Breast epithelium (tissue), 4 donors: ENCODE measurements at places on chromosomes 3 and 15.

GRCh38 chr15:41941644-41942415 is 30.5 kb downstream of the EHD4 start:
- H3K27me3 ChIP-seq: no peaks in the 10 kb centered on the region
- H3K36me3 ChIP-seq: no peaks in the 10 kb centered on the region
- no peaks in the 10 kb centered on the region for H3K4me1 ChIP-seq
- H3K4me3 ChIP-seq: no peak overlapping the region

GRCh38 chr3:107268469-107268868 is 108.8 kb upstream of the CCDC54 start:
- no peak for DNase-seq
- no peaks in the 10 kb centered on the region for H3K36me3 ChIP-seq
- H3K27ac ChIP-seq: no peak overlapping the region

- no peak overlapping the region for H3K27ac ChIP-seq
- no peak overlapping the region for H3K4me3 ChIP-seq
- H3K36me3 ChIP-seq: no peaks in the 10 kb centered on the region
- peaks cover 17% of the 10 kb centered on the region for H3K4me1 ChIP-seq
- no peaks in the 10 kb centered on the region for H3K27me3 ChIP-seq
- DNase-seq: no peak
Observed at GRCh38 chr15:60411774-60412425, 14.1 kb upstream of the ANXA2 start.

- H3K27ac ChIP-seq: peak overlapping the region; percentile 39
- no peaks in the 10 kb centered on the region for H3K36me3 ChIP-seq
- H3K4me3 ChIP-seq: no peak overlapping the region
- H3K27me3 ChIP-seq: no peaks in the 10 kb centered on the region
Observed at GRCh38 chr15:65787260-65787659, 4.8 kb downstream of the DENND4A start.

DNA sequence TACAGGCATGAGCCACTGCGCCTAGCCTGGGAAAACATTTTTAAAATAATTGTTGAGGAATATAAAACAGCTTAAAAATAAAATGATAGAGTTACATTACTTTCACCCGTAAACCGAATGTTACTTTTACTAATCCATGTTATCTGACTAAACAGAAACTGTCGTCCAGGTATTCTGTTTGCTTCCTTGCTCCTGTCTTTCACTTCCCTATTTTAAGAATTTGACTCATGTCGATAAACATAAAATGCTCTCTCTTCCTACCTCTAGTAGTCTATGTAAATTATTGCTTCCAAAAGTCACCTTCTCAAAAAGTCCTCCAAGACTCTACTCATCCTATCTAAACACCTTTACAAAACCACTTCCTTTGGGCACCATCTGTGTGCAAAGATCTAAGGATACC is 216.4 kb downstream of the RBMS3 start:
- no peaks in the 10 kb centered on the region for H3K27me3 ChIP-seq
- H3K27ac ChIP-seq: no peak overlapping the region
- H3K4me1 ChIP-seq: no peaks in the 10 kb centered on the region
- no peaks in the 10 kb centered on the region for H3K36me3 ChIP-seq
- H3K4me3 ChIP-seq: no peak overlapping the region

- H3K4me3 ChIP-seq: no peak overlapping the region
- H3K4me1 ChIP-seq: no peaks in the 10 kb centered on the region
- no peak for DNase-seq
- H3K27me3 ChIP-seq: no peaks in the 10 kb centered on the region
- H3K36me3 ChIP-seq: no peaks in the 10 kb centered on the region
Observed at GRCh38 chr15:39543651-39544050, 37.2 kb upstream of the THBS1 start.

DNA sequence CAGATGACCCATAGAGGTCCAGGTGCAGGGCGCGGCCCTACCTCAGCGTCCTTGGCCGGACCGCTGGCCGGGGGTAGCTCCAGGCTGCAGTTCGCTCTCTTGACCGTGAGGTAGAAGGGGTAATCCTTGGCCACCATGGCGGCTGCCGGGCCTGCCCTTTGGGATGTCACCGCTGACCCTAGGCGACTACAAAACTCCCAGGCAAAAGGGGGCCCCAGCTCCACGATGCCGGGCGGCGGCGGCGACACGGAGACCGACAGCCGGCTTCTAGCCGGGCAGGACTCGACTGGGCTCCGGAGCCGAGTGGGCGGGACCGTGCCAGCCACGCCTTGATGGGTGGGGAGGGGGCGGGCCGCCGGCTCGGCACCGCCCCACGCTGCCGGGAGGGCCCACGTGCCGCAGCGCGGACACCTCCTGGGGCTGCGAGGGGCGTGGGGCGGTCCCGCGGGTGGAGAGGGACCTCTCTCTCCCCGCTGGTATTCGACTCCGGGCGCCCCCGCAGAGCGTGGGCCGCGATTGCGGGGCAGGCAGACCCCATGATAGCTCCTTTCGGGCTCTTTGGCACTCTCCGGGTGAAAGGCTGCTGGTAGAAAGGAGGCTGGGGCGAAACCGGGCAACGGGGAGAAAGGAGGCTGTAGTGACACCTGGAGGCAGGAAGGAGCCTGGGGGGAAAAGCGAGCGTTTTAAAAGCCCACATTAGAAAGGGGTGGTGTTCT is at the start of gene ARHGEF3:
Gene ARHGEF3 (minus strand): TSS at position 288 of the 716 bp plus-strand sequence. CDS start 151 bp downstream, at position 137.
- peak; percentile 75 for DNase-seq
- H3K4me1 ChIP-seq: peaks cover 5% of the 10 kb centered on the region
- peak within 1 kb of the TSS; percentile 66 for H3K4me3 ChIP-seq
- H3K27me3 ChIP-seq: no peaks in the 10 kb centered on the region

DNA sequence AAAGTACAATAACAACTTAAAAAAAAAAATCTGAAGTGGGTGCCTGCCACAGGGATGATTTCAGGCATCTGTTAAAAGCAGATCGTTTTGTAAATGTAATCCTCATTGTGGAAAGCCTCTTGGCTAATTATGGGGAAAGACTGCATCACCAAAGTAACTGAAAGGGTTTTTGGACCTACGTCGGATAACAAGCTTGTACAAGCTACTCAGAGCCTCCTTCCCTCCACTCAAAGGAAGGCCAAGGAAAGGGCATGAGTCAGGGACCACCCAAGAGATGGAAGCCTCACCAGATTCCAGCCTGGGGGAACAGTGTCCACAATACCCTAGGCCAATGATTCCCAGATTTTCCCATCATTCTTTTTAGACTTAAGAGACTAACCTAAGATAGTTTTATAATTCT is 84.3 kb downstream of the ATP1B3 start:
- H3K4me3 ChIP-seq: no peak overlapping the region
- no peaks in the 10 kb centered on the region for H3K4me1 ChIP-seq
- no peaks in the 10 kb centered on the region for H3K27me3 ChIP-seq
- peak overlapping the region; percentile 33 for H3K27ac ChIP-seq
- no peak for DNase-seq
- H3K36me3 ChIP-seq: no peaks in the 10 kb centered on the region

GRCh38 chr3:27114684-27115083 is 254.5 kb downstream of the NEK10 start:
- no peak overlapping the region for H3K27ac ChIP-seq
- H3K27me3 ChIP-seq: no peaks in the 10 kb centered on the region
- no peaks in the 10 kb centered on the region for H3K36me3 ChIP-seq
- H3K4me3 ChIP-seq: no peak overlapping the region
- DNase-seq: no peak

DNA sequence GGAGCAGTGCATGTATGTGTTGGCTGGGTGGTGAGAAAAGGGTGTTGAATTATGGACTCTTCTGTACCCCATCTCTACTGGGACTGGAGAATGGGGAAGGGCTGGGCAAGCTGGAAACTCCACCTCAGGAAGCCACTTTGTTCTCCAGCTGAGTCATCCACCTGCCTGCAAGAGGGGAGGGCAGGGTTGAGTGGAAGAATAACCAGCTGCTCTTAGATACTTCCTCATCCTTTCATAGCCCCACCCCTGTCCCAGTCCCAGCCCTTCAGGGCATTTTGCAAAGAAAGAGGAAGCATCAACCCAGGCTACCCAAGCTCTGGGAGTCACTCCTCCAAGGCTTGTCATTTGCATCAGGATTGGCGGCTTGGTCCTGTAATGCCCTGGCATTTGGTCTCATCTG is 33.1 kb downstream of the RAB11A start:
- no peaks in the 10 kb centered on the region for H3K36me3 ChIP-seq
- no peak overlapping the region for H3K4me3 ChIP-seq
- H3K27me3 ChIP-seq: no peaks in the 10 kb centered on the region
- DNase-seq: no peak

- H3K36me3 ChIP-seq: no peaks in the 10 kb centered on the region
- DNase-seq: no peak
- H3K27ac ChIP-seq: no peak overlapping the region
- H3K4me1 ChIP-seq: no peaks in the 10 kb centered on the region
- H3K27me3 ChIP-seq: no peaks in the 10 kb centered on the region
- no peak overlapping the region for H3K4me3 ChIP-seq
Observed at GRCh38 chr3:7333125-7333524, 472.2 kb downstream of the GRM7 start.

GRCh38 chr15:66452971-66453580 is 44.5 kb downstream of the SNAPC5 start:
- H3K36me3 ChIP-seq: no peaks in the 10 kb centered on the region
- no peak overlapping the region for H3K4me3 ChIP-seq
- H3K27ac ChIP-seq: no peak overlapping the region
- no peaks in the 10 kb centered on the region for H3K27me3 ChIP-seq
- DNase-seq: no peak

GRCh38 chr3:14797731-14798130 is 21.0 kb upstream of the FGD5 start:
- H3K27ac ChIP-seq: no peak overlapping the region
- no peaks in the 10 kb centered on the region for H3K27me3 ChIP-seq
- no peaks in the 10 kb centered on the region for H3K4me1 ChIP-seq
- H3K36me3 ChIP-seq: no peaks in the 10 kb centered on the region

- no peaks in the 10 kb centered on the region for H3K36me3 ChIP-seq
- H3K27me3 ChIP-seq: peaks cover 34% of the 10 kb centered on the region
- no peak for DNase-seq
- H3K4me3 ChIP-seq: no peak overlapping the region
Observed at GRCh38 chr15:88708655-88709054, 69.8 kb downstream of the ISG20 start.

DNA sequence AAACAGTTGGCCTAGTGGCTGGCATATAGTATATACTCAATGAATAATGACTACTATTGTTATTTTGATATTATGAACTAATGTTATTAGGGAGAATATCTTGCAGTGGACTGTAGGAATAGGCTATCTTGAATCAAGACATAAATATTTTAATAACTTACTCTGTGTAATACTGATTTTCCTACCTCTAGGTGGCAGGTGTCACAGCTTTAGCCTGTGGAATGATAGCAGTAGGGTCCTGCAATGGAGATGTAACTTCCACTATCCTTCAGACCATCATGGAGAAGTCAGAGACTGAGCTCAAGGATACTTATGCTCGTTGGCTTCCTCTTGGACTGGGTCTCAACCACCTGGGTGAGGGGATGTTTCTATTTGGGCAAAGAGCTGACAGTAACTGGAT is 6.5 kb downstream of the PSMD2 start:
- no peak for DNase-seq
- H3K36me3 ChIP-seq: no peaks in the 10 kb centered on the region
- H3K27ac ChIP-seq: no peak overlapping the region

- H3K27me3 ChIP-seq: no peaks in the 10 kb centered on the region
- no peaks in the 10 kb centered on the region for H3K36me3 ChIP-seq
- H3K4me3 ChIP-seq: no peak overlapping the region
Observed at GRCh38 chr3:100427699-100428098, 26.4 kb downstream of the LNP1 start.

GRCh38 chr3:178480795-178481194 is 55.4 kb upstream of the KCNMB2 start:
- H3K4me3 ChIP-seq: no peak overlapping the region
- no peak overlapping the region for H3K27ac ChIP-seq
- DNase-seq: no peak
- H3K4me1 ChIP-seq: no peaks in the 10 kb centered on the region
- H3K36me3 ChIP-seq: no peaks in the 10 kb centered on the region

- no peak overlapping the region for H3K4me3 ChIP-seq
- H3K36me3 ChIP-seq: no peaks in the 10 kb centered on the region
- H3K27ac ChIP-seq: no peak overlapping the region
- no peaks in the 10 kb centered on the region for H3K4me1 ChIP-seq
- no peak for DNase-seq
Observed at GRCh38 chr15:69126054-69126469, 34.4 kb upstream of the GLCE start.

GRCh38 chr3:58329150-58329921 is 3.4 kb upstream of the PXK start:
- H3K4me1 ChIP-seq: peaks cover 5% of the 10 kb centered on the region
- H3K4me3 ChIP-seq: no peak overlapping the region
- H3K27ac ChIP-seq: no peak overlapping the region
- DNase-seq: no peak

DNA sequence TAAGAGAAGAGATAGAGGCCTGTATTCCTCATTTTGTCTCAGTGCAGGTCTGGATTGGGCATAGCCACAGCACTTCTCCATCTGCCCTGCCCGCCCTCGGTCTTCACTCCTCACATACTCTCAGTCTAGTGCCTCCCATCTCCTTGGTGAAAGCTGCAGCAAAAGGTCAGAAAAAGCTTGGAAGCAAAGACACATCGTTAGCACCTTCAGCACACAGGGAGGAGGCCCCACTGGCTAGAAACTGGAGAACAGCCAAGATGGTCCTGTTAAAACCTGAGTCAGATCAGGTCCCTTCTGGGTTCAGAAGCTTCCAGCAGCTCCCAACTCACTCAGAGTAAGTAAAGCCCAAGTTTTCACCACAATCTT is 1.6 kb upstream of the KLF15 start:
- no peaks in the 10 kb centered on the region for H3K36me3 ChIP-seq
- no peaks in the 10 kb centered on the region for H3K27me3 ChIP-seq
- H3K27ac ChIP-seq: no peak overlapping the region
- no peak for DNase-seq
- no peak overlapping the region for H3K4me3 ChIP-seq

GRCh38 chr3:175338775-175339535 is 479.8 kb downstream of the NAALADL2 start:
- H3K27ac ChIP-seq: peak overlapping the region; percentile 30
- no peaks in the 10 kb centered on the region for H3K36me3 ChIP-seq

- no peaks in the 10 kb centered on the region for H3K27me3 ChIP-seq
- no peak overlapping the region for H3K4me3 ChIP-seq
- no peak for DNase-seq
- no peaks in the 10 kb centered on the region for H3K36me3 ChIP-seq
- no peaks in the 10 kb centered on the region for H3K4me1 ChIP-seq
Observed at GRCh38 chr15:39887832-39888231, 32.2 kb downstream of the GPR176 start.

GRCh38 chr15:29917600-29918597 is 95.6 kb upstream of the TJP1 start:
- no peaks in the 10 kb centered on the region for H3K27me3 ChIP-seq
- no peak overlapping the region for H3K27ac ChIP-seq
- no peaks in the 10 kb centered on the region for H3K36me3 ChIP-seq
- H3K4me3 ChIP-seq: no peak overlapping the region

DNA sequence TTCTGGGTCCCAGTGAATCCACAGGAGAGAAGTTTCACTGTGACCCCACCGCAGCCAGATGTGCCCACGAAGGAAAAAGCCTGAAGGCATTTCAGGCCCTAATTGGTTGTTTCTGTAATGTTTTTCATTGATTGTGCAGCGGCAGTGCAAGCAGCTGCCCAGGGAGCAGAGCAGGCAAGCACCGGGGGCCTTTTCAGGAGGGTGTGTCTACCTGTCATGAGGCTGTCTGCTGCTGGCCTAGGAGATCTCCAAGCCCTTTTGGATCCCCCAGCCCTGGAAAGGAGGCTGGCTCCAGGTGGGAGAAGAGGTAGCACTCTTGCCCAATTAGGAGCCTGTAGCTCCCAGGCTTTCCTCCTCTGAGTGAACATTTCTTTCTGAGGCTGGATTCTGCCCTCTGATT is 108.8 kb downstream of the EPHB1 start:
- no peak overlapping the region for H3K4me3 ChIP-seq
- H3K36me3 ChIP-seq: no peaks in the 10 kb centered on the region
- no peak overlapping the region for H3K27ac ChIP-seq

GRCh38 chr3:11077466-11077865 is 76.8 kb upstream of the HRH1 start:
- no peaks in the 10 kb centered on the region for H3K36me3 ChIP-seq
- H3K4me1 ChIP-seq: no peaks in the 10 kb centered on the region
- no peaks in the 10 kb centered on the region for H3K27me3 ChIP-seq
- H3K4me3 ChIP-seq: no peak overlapping the region
